Astrocyte of the cerebellum (primary cell): ENCODE measurements at places on chromosomes 3 and 15.
A peak's percentile ranks its signal among the peaks of the same experiment; 100 is the strongest.

DNA sequence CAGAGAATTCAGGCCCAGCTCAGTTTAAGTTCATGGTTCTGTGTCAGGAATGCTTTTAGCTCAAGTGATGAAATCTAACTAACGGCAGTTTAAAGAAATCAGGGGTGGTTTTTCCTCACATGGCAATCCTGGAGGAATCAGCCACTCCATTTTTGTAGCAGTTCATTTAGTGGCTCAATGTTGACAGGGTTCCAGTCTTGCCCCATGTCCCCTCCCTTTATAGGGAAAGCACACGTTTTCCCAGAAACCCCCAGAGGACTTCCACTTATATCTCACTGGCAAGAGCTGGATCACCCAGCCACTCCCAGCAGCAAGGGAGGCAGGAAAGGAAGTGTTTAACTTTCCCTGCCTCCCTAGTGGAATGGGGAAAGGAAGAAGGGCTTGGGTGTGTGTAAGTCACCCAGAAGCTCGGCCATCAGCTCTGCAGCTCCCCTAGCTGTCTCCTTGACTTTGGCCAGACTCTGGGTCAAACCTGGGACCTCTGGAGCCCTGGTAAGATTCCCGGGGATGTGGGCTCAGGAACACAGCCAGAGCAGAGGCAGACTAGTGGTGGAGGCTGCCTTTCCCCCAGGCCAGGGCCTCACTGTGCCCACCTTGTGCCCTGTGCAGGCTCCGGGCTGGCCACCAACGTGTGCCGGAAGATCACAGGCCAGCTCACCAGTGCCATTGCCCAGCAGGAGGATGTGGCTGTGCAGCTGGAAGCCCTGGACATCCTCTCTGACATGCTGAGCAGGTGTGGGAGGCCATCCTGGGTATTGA, 11.3 kb downstream of the CAND2 start:
- DNase-seq: no peak

- no peak for DNase-seq
Measured at GRCh38 chr15:54707805-54708752, 488.7 kb downstream of the RSL24D1 start.

- DNase-seq: no peak
Measured at GRCh38 chr3:69819282-69819681, 80.0 kb downstream of the MITF start.

- no peak for DNase-seq
Measured at GRCh38 chr3:96017556-96017955, 796.8 kb upstream of the EPHA6 start.

DNA sequence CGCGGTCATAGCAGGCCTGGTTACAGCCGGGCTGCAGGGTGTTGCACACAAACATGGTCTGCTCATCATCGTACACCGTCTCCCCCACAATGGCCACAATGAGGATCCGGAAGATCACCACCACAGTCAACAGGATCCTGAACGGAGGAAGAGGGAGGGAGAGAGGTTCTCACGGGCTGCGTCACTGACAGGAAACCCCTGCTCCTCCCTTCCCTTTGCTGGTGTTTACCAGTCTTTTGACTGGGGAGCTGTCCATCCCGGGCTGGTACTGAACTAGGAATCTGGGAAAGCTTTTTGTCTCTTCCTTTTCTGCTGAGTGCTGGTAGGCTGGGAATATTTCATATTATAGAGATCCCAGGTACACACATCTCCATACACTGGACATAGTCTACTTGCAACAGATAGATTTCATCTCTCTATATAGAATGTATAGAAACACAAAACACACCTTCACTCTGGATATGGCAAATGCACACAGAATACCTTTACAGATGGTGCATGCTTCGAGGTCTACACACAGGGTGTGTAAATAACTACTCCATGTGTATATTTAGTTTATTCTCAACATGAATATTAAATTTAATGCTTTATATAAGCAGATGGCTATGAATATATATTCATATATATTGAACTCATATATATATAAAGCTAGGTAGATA, 1.4 kb downstream of the GJD2 start:
- DNase-seq: peak; percentile 34

DNA sequence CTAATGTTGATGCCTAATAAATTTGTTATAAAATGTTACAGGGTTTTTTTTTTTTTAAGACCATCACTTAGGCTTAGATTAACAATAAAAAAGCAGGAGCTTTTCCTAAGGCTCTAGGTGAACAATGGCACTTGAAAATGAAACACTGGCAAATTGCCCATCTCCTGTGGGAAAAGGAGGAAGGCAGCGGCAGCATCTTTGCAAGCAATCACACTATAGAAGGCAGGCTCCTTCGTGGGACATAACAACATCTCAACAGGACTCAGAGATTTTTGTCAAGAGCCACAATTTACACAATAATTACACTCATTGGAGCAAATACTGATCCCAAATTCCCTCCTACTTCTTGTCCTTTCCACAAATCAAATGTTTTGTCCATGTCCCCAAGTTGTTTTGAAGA, 646.7 kb downstream of the ROBO2 start:
- DNase-seq: no peak

GRCh38 chr3:149640976-149641728, 16.7 kb downstream of the WWTR1 start:
- no peak for DNase-seq

DNA sequence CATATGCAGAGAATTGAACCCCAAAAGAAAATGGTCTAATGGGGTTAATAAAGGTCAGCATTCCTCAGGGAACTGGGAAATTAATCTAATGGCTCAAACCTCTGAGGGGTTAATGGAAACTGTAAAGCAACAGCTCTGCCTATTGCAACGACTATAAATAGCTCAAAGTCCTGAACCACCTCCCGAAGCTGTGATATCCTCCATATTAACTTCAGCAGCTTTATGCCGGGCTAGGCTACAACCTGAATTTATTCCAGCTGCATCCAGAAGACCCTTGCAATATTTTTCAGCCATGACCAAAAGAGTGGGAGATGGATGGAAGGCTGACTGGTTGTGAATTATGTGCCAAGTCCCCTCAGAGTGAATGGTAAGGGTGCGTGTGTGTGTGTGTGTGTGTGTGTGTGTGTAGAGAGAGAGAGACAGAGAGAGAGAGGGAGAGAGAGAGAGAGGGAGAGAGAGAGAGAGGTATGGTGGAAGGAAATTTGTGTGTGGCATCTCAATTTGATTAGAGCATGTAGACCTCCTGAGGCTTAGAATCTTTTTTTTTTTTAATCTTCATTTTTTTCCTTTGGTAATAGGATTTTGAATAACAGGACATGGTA, 109.9 kb downstream of the PDCD6IP start:
- no peak for DNase-seq

DNA sequence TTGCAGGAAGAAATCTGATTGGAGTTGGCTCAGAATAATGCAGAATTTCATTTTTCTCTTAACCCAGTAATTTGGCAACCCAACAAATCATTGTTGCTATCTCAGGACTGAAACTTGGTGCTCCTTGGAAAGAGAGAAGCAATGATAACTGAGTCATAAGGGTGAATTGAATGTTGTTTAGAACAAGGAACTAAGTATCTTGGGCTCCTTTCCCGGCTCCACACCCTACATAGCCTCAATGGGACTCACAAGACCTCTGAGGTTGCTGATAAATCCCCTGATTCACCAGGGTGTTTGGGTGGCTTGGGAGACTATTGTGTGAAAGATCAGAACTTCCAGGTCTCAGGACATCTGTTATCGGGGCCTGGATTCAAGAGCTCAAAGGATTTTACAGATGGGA, 7.8 kb upstream of the RAB8B start:
- DNase-seq: no peak

DNA sequence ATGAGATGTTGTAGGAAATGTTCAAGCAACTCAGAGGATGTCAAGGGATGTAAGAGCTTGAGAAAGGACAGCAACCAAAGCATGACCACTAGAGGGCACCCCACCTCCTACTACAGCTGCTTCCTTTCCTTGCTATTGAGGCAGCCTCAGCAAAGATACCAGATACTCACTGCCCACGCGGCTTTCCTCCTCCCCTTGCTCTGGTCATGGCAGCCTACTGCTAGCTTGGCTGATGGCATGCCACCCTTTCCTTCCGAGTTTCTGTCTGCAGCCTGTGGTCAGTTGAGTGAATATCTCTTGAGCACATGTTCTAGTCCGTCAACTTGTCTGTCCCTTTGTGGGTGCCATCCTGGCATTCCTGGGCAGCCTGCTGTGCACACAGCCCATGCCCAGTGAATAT, 4.4 kb upstream of the CXCR6 start:
- peak; percentile 87 for DNase-seq

DNA sequence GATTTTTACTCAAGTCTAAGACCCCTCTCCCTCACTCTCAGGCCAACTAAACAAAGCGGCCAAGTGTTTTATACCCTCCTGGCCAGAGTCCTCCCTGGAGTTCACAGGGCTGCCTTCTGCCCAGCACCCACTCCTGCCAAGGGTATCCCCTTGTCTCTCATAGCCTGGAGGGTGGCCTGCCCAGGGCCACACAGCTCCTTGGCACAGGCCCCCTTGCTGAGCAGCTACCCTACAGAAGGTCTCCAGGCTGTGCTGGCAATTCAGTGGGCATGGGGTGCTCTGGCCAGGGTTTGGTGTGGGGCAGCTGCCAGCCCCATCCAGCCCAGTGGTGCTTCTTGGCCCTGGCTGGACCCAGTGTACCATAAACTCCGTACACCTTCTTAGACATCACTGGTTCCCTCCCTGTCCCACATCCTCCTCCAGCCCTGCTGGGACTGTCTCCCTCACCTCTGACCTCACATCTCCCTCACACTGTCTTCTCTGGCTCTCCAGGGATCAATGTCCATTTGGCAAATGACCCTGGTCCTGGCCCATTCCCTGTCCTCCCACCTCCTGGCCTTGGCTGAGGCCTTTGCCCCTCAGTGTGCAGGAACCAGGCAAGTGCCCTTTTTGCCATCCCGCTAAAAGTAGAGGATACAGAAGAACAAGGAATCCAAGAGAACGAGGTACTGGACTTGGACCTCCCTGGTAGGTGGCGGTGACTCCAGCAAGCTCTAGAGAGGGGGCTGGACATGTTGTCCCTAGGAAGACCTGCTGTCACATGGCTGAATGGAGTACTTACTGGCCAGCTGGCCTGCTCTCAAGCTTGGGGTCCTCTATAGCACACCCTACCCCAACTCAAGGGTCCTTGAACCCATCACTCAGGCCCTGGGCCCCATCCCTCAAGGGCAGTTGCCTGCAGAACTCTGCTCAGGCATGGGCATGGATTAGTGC, 50.0 kb upstream of the TRPM1 start:
- DNase-seq: no peak

- no peak for DNase-seq
Measured at GRCh38 chr3:141280690-141281089, 49.1 kb downstream of the PXYLP1 start.

GRCh38 chr3:109597444-109597843, 260.1 kb upstream of the DPPA4 start:
- DNase-seq: no peak

- DNase-seq: no peak
Measured at GRCh38 chr3:145326666-145327065, 834.3 kb downstream of the PLOD2 start.

GRCh38 chr3:14389166-14389606, 13.2 kb upstream of the SLC6A6 start:
- no peak for DNase-seq

DNA sequence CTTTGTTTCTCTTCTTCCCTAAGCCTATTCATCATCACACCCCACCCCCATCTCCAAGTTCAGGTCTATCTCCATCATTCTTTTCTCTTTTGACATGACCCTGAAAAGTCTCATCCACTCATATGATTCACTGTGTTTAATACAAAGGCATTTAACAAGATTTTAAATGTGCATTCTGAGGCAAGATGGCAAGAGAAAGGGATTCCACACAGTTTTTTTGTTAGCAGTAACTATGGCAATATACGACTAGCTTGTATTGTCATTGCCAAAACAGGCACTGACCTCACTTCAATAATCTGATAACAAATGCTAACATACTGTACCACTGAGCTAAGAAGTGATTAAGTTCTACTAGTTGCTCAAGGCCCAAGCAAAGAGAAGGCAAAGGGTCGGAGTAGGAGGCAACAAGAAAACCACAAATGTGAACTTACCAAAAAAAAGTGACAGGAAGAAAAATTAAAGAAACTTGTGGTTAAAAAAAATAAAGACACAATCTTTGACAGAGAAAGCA, 53.2 kb downstream of the FBN1 start:
- peak; percentile 89 for DNase-seq

DNA sequence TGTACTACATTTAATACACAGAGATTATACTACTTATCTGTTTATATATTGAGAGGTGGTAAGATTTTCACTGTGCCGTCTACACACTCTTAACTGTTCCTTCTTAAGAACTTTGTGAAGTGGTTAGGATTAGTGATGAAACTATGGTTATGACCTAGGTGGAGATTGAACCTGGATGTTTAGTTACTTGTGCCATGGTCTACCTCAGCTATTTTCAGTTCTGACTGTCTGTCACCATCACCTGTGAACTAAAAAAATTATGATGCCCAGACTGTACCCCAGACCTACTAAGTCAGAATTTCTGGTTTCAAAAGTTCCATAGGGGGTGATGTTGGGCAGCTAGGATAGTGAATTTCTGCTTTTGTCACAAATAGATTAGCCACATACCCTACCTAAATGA, 6.4 kb downstream of the RASA2 start:
- DNase-seq: no peak

DNA sequence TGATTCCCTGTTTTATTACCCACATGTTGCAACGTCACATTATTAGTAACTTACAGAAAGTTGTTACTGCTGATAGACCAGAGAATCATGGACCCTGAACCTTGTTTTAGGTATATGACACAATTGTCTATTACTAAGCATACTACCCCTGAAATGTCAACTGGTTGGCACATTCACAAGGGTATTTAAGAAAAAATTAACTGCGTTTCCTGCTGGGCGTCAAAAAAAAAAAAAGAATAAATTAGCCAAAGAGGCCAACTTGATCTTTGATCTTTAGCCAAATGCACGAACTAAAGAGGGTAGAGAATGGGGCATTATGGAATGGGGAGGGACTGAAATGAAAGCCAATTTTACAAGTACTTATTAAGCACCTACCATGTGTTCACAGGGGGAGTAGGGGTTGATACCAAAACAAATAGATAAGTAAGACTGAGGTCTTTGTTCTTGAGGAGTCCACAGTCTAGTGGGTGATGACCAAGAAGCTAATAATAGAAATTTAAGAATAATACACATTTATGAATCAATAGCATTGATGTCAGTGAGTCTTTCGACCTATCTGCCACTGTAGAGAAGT, 17.8 kb upstream of the MUC13 start:
- DNase-seq: no peak

GRCh38 chr15:66623801-66624453, 58.1 kb upstream of the LCTL start:
- DNase-seq: no peak

DNA sequence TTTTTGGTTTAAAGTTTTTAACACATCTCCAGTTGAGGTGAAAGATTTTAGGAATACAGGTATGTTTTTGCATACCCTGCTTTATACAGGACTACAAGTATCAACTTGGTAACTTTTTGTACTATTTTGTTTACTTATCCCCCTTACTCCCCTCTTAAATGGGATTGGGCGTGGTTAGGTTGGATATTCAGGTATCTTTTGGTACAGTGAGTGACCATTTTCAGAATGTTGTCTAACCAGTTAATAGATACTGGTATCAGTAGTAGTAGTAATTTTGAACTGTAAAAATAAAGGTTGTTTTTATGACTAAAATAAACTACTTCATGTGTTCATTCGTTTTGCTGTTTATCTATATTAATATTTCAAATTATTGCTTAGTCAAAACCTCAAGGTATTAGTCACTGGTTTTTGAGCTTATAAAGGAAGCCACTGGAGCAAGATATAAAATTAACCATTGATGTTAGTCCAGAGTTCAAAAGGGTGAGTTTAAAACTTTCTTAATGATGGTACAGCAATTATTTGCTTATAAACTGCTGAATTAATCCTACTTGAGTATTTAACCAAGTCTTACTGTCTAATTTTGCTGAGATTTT, 3.3 kb downstream of the MME start:
- DNase-seq: no peak
